ENCODE measurements at places on chromosomes 12 and 14. TPM values are rescaled to one million over a fixed set of nuclear protein-coding genes. Genes with fewer than 3 reads are reported as not detected.

CAPZA3 gene
- not detected for total RNA-seq

DNA sequence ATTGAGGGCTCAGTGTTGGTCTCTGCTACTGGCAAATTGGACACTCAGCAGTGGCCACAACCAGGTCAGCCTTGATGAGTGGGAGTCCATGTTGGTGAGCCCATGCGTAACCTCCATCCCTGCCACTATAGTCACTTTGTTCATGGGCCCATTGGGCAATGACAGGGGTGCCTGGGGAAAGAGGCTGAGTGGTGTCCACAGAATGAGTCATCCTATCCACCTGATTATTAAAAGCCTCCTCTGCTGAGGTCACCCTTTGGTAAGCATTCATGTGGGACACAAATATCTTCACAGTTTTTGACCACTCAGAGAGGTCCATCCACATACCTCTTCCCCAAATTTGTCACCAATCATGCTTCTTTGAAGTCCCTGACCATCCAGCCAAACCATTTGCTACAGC lies 50.0 kb downstream of the FIGNL2 start:
- DNase-seq = no peak

NOC4L gene
- 12.1 TPM for total RNA-seq

IFNG-AS1 gene
- total RNA-seq = not detected

SLC39A5 gene
- total RNA-seq = not detected

- DNase-seq = no peak
Measured at GRCh38 chr12:41946106-41946505, 198.6 kb downstream of the GXYLT1 start.

All from fibroblast of villous mesenchyme (primary cell).